ENCODE measurements at places on chromosomes 4 and X. TPM values are rescaled to one million over a fixed set of nuclear protein-coding genes. Genes with fewer than 3 reads are reported as not detected.
A peak's percentile ranks its signal among the peaks of the same experiment; 100 is the strongest.

DNA sequence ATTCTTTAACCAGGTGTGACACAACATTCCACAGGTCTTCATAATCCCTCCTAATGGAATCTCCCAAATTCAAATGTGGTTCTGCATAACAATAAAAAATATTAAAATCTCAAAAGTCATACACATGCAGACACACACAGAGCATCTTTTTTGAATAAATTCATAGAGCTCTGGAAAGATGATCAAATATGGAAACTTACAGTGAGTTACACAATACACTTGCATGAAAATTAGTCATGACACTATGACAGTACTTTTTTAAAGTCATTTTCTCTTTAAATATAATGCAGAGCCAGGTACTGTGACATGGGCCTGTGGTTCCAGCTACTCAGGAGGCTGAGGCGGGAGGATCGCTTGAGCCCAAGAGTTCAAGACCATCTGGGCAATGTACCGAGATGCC lies 38.9 kb downstream of the DDX60L start:
- DNase-seq: no peak

- DNase-seq: peak; percentile 57
These were observed 105.6 kb downstream of the HNRNPD start for GRCh38 chr4:82268050-82268825.

GRCh38 chr4:102614801-102615200 lies 113.6 kb downstream of the NFKB1 start:
- no peak for DNase-seq

DNA sequence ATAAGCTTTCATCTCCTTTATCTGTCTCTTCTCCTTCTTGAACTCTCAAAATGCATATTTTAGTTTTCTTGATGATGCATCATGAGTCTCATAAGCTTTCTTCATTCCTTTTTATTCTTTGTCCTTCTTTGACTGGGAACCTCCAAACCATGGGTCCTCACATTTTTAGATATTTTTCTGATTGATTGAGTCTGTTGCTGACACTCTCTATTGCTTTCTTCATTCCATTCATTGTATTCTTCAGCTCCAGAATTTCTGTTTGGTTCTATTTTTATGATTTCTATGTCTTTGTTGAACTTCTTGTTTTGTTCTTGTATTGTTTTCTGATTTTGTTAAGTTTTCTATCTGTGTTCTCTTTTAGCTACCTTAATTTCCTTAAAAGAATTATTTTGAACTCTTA lies 74.9 kb downstream of the ADAMTS3 start:
- no peak for DNase-seq

VEGFC gene
- polyA plus RNA-seq: 81.9 TPM

ADH1C gene
- not detected for polyA plus RNA-seq

CETN2 gene
- 41.1 TPM for polyA plus RNA-seq
